Amygdala (tissue), 56 donors: ENCODE measurements at places on chromosomes 5 and 9.

DNA sequence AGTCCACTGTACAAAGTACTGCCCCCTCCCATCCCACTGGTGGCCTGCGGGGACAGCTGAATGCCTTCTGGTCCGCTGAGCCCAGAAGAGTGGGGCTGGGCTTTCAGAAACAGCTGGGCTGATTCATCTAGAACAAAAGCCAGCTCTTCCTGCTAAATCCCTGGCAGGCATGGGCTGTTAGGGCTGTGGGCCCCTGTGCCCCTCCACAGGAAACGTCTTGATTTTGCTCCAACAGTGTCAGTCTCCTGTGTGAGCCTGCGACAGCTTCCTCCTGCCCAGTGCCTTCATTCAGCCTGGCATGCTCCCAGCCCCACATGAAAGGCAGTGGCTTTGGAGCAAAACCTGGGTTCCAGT lies 6.9 kb upstream of the GSN start:
- DNase-seq = peak; percentile 72

DNA sequence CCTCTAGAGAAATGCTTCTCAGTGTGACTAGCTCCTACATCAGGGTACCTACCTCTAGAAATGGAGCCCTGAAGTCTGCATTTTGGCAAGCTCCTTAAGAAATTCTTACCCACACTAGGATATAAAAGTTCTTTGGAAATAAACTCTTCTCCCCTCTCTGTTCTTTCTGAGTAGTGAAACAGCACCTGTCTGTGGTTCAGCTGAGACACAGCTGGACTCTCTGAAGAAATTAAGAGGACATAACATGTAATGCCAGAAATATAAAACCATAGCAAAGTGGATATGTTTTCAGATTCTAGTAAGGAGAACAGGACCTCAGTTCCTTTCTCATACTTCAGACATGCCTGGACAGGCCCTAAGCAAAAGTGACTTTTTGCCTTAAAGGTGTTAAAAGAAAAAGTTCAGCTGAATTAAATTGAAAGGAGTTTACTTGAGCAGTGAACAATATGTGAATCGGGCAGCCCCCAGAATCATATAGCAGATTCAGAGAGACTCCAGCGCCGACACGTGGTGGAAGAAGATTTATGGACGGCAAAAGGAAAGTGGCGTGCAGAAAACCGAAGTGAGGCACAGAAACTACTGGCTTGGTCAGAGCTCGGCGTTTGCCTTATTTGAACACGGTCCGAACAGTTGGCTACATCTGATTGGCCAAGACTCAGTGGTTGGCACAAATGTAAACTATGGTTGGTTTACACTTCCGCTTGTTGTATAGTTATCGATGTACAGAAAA lies 64.5 kb downstream of the PRKACG start:
- DNase-seq = no peak

GRCh38 chr5:143206196-143207053 lies 197.1 kb downstream of the NR3C1 start:
- no peak for DNase-seq

- no peak for DNase-seq
These were observed 6.4 kb upstream of the JMY start for GRCh38 chr5:79229357-79230174.

DNA sequence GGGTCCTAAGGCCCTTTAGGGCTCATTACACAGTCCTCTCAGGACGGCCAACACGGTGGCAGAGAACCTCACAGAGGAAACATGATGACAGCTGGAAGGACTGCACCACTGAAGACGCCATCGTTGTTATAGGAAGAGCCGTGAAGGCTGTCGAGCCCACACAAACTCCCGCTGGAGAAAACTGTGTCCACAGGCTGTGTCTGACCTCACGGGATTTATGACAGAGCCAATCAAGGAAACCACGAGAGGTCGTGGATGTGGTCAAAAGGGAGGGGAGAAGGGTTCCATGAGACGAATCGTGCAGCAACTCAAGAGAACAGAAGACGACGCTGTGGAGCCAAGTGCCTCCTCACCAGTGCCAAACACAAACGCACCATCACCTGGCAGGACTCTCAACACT lies 12.2 kb downstream of the QSOX2 start:
- no peak for DNase-seq

DNA sequence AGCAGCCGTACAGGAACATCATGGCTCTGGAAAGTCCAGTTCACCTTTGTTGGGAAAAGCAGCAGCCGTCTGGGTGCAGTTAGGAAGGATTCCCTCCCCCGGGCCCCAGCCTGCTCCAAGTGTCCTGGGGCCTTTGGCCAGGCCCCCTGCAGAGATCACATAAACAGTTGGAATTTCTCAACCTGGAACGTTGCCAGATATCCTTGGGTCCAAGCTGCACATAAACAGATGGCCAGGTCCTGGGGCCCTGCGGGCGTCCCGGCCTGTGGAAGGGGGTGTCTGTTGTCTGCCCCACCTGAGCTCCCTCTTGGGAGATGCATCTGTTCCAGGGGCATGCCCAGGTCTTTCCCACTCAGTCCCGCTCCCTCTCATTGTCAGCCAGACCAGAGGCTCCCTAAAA lies 92.7 kb downstream of the COL5A1 start:
- no peak for DNase-seq

GRCh38 chr9:1005043-1005667 lies 28.7 kb downstream of the DMRT3 start:
- DNase-seq = no peak

GRCh38 chr9:88925481-88925880 lies 65.8 kb upstream of the S1PR3 start:
- no peak for DNase-seq

DNA sequence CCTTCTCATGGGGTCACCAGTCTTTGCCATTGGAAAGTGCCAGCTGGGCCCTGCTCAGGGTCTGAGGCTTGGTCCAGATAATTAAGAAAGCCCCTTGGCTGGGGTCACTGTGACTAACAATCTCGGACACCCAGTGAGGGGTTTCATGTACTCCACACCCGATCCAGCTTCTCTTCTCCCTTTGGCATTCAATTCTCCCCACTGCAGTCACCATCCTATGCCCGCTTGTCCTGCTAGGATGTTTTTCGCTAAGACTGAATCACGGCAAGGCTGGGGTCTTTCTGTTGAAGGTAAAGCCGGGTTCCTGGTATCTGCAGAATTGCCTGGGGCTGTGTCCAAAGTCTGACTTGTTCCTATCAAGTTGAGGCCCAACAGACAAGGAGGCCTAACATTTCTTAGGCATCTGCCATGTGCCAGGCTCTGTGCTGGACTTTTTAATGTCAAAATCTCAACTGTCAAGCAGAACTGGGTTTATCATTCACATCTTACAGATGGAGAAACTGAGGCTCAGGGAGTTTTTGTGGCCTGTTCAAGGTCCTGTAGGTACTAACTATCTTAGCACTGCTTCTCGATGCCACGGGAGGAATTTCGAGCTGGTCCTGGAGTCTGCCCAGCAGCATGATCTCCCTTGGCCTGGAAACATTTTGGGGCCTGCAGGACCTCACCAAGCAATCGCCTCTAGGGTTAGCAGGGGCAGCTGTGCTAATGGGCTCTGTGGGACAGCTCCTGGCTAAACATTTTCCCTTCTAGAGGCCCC lies 142.0 kb upstream of the ALDH1B1 start:
- DNase-seq = no peak

GRCh38 chr5:96256795-96257470 lies 176.1 kb downstream of the PCSK1 start:
- no peak for DNase-seq

DNA sequence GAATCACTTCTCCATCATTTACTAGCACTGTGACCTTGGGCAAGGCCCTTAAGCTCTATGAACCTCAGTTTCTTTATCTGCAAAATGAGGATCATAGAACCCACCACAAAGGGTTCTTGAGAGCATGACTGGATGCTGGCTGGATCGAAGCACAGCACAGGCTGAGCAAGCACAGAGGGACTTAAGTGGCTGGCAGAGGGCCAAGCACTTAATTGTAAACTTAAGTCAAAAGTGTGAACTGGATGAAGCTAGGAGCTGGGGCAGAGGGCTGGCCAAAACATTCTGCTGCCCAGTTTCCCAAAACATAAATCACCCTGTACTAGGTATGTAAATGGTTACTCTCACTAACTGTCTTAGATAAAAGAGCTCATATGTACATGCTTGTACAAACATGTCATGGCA lies 112.3 kb upstream of the WWC1 start:
- no peak for DNase-seq

- DNase-seq = no peak
These were observed 136.8 kb downstream of the C5orf15 start for GRCh38 chr5:133831491-133832224.

DNA sequence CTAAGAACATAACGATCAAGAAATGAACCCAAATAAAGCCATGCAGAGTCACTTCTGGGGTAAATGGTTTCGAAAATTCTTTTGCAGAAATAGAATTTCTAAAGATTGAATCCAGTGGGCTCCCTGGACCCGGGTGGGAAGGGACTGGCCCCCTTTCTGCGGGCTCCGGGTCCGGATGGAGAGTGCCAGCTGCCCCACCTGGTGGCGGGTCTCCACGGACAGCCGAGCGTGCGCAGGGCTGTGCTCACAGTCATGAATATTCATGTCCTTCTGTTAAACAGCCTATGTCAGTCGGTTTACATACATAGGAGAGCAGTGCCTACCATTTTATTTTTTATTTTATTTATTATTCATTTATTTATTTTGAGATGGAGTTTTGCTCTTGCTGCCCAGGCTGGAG lies 4.7 kb upstream of the PPP1R26 start:
- peak; percentile 46 for DNase-seq

GRCh38 chr9:97109194-97109811 lies 70.4 kb upstream of the CTSV start:
- no peak for DNase-seq

DNA sequence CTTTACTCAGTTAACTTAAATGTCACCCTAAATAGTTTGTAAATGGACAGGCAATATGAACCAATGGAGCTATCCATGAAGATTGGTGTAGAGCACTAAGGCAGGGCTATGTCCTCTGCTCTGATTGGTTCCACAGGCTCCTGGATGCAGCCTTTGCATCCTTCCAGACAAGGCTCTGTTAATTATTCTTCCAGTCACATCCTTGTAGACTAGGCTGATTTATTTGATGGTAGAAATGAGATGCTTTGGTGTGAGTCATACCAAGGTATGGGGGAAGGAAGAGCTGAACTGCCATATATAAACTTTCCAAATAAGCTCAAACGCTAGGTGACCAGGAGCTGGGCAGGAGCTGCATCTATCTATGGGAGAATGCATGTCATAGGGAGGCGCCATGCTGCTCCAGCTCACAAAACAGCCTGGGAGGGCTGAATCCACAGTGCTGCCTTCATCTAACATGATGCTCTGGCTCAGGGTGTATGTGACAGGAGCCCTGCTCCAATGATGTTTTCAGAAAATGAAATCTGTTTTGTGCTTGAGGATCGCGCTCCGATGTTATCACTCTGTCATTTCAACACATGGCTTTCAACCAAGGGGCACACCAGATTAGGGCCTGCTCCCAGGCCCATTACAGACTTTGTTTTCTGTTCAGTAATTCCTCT lies 818.0 kb upstream of the ZNF608 start:
- DNase-seq = no peak

- no peak for DNase-seq
These were observed 21.0 kb upstream of the CDKN2B start for GRCh38 chr9:22030101-22030598.

GRCh38 chr9:120433701-120434100 lies 146.3 kb downstream of the CDK5RAP2 start:
- DNase-seq = no peak

DNA sequence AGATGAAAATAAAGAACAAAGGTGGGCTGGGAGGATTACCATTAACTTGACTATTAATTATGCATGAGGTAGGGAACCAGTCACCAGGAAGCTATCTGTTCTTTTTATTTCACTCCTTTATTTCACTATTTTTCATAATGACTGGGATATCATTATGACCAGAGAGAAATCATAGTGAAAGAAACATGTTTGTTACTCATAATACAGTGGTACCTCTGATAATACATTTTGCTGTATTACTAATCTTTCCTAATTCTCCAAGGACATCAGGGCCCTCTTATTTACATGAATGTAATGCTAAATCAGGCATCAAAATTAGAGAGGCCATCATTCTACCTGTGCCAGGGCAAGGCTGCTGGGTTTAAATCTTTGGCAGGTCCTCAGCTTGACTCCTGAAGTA lies 253.7 kb downstream of the NR3C1 start:
- no peak for DNase-seq

DNA sequence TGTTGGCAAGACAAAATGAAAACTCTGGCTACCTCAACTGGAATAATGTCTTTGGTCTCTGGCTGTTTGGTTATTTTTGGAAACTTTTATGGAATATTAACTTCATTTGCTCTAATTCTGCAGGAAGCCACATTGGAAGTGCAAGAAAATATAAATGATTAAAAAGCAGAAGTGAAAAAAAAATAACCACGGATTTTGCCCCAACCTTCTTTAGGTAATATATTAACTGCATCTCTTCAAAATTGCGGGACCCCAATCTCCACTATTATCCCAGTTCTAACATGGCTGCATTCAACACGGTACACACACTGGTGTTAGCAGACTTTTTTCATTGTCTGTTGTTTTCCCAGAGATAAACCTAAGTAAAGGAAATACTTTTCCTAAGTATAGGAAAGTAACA lies 23.0 kb downstream of the GLIS3 start:
- DNase-seq = no peak

- no peak for DNase-seq
These were observed 40.0 kb downstream of the CXXC5 start for GRCh38 chr5:139688088-139688702.

DNA sequence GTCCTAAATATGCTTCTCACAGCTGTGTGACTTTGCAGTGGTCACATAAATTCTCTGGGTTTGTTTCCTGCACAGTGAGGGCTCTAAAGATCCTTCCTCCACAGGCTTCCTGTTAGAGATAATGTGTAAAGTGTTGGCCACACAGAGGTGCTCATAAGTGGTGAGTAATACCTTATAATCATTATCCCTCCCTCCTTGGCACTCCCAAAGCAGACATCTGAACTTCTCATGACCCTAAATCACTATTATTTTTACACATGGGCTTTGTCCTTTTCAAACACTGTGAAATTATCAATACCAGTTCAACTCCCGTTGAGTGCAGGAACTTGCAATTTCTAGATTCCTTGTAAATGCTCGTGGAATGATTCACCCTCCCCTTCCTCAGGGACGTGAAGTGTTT lies 100.2 kb downstream of the BRINP1 start:
- DNase-seq = no peak

- DNase-seq = no peak
These were observed 12.3 kb downstream of the KIF4B start for GRCh38 chr5:155025895-155026294.

DNA sequence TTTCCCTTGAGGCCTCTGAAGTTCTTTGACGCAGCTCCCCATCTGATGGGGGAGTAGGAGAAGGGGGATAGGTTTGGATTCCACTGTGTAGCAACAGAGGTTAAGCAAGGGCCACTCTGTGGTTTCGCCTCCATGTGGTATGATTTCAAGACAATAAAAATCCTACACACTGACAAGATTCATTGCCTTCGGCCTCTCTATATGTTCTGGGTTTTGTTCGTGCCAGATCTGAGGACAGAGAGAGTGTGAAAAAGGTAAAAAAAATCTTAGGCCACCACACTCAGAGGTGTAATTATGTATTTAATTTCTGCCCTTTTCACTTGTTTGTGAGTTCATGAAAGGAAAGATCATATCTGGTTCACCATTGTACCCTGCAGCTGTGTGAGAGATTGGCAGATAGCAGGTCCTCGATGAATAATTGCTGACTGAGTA lies 715.2 kb upstream of the ZNF608 start:
- DNase-seq = no peak

GRCh38 chr5:159456722-159457465 lies 126.6 kb upstream of the IL12B start:
- no peak for DNase-seq

GRCh38 chr5:160851451-160851850 lies 560 bp downstream of the ATP10B start:
- DNase-seq = no peak

GRCh38 chr9:134793288-134794188 lies 87.1 kb upstream of the FCN2 start:
- DNase-seq = no peak
